ENCODE measurements at places on chromosomes 12 and 14.

DNA sequence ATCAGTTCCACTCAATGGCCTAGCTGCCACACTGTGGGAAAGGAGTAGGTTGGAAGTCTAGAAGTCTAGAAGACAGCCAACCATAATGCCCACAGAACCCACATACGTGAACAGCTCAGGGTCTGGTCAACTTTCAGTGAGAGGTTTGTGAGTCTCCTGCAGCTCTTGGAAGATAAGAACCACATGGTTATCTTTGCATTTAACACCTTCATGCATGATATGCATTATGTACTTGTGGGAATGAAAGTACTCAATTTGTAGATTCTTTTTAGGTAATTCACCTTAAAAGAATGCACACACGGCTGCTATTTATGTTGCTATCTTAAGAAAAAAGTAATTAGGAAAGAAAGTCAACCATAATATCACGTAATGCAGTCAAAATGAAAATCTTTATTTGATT is 126.7 kb downstream of the ESRRB start:
- DNase-seq: no peak

DNA sequence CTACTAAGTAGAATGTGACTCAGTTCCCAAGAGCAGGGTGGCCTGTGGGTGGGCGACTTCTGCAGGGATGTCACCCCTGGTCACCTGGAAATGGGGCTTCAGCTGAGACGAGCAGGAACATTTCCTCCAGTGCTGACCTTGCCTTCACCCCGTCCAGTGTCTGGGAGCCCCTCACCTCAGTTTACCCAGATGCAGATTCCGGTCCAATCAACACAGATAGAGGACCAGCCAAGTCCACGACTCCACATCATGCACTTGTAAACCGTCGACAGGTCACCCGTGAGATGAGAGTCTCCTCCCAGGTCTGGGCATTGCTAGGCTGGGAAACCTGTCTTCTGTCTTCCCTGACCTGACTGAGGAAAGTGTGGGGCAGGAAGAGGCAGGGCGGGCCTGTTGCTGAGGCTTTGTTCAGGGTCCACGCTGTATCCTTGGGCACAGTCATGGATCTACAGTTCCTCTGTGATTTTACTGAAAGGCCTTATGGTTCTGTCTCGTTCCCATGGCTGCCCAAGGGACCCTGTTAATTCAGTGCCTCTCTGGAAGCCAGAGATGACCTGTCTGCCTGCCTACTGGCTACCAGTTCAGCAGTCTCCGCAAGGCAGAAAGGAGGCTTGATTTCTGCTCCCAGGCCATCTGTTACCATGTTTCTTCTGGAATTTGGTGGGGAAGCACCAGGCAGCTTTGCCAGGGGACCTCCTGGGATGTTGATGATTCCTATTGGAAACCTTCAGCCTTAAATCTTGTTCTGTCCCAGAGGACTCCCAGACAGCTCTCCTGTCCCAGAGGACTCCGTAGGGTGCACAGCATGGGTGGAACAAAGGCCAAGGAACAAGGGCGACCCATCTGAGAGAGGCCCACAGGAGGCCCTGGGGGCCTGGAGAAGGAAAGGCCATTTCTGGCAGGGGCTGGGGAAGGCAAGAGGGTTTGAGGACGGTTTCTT is 288.5 kb upstream of the RTL1 start:
- no peak for DNase-seq

- DNase-seq: no peak
Measured at GRCh38 chr12:76537923-76538322, 21.6 kb downstream of the OSBPL8 start.

- peak; percentile 71 for DNase-seq
Measured at GRCh38 chr14:105537580-105538474, 11.4 kb downstream of the TMEM121 start.

GRCh38 chr12:54970741-54971140 is 13.8 kb downstream of the TESPA1 start:
- DNase-seq: no peak

DNA sequence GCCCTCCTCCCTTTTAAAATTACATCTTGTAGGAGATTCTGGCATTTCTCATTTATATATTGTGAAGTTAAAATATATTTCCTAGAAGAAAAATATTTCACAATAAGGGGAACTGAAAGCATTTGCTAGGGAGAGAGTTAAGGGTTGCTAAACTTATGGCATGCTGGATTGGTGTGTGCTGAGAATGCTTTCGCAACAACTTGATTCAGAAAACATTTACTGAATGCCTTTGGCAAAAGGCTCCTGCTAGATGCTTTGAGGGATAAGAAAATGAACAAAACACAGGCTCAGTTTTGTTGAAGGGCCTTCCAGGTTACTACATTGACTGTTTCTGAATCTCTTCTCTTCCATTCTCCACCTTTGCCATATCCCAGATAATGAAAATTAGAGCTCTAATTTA is 67.5 kb downstream of the DIP2B start:
- DNase-seq: no peak

GRCh38 chr12:114555451-114555850 is 128.5 kb downstream of the TBX3 start:
- DNase-seq: no peak

DNA sequence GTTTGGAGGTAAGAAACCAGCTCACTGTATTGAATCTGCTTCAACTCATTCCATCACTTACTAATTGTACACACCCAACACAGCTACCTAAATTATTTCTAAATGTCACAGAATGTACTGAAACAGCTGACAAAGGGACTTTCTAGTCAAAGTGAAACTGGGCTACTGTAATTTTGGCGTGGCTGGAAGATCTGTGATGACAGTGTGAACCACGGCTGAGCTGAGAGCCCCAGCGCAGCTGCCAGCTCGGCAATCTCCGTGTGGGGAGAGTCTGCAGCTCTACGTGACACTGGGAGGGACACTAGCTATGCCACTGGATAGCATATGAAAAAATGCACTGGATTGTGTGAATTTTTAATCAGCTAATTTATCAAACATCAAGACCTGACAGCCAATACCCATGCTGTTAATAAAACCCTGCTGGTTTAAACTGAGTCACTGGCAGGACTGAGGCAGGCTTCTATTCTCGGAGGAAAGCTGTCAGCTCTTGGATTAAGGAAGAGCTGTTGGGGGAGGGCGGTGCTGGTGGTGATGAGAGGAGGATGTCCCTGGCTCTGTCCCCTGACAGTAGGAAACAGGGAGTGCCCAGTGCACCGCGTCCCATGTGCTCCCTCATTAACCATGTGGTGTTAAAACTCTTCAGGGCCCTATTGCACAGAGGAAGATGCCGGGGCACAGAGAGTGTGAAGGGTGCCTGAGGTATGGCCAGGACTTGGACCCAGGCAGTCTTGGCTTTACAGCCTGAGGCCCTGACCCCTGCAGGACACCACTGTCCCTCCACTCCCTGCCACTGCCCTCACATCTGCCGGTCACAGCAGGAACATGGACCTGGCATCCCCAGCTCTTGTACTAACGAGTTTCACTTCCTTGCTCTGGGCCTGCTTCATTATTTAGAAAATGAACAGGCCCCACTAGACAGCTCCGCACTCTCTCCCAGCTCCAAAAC is 13.3 kb downstream of the SLC15A4 start:
- DNase-seq: no peak

DNA sequence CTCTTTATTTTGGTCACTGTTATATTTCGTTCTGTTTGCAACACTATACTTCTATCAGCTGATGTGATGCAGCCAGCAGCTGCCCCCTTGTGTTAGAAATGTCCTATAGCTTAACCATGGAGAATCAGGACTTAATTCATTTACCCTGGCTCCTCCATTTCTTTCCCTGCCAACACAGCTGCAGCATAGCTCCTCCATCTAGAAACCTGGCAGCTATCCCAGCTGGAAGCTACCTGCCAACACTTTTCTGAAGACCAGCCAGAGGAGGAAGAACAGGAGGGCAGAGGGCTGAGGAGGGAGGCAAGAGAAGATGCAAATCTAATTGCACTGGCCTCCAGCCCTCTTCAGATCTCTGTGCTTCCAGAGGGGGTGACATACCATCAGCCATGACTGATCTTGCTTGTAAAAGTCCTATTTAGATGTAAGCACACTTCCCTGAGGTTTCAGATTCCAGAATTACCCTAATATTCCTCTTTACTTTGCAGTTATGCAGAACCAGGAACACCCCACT is 156.8 kb upstream of the TMEM260 start:
- no peak for DNase-seq

GRCh38 chr14:53885136-53885640 is 71.4 kb downstream of the BMP4 start:
- DNase-seq: no peak

DNA sequence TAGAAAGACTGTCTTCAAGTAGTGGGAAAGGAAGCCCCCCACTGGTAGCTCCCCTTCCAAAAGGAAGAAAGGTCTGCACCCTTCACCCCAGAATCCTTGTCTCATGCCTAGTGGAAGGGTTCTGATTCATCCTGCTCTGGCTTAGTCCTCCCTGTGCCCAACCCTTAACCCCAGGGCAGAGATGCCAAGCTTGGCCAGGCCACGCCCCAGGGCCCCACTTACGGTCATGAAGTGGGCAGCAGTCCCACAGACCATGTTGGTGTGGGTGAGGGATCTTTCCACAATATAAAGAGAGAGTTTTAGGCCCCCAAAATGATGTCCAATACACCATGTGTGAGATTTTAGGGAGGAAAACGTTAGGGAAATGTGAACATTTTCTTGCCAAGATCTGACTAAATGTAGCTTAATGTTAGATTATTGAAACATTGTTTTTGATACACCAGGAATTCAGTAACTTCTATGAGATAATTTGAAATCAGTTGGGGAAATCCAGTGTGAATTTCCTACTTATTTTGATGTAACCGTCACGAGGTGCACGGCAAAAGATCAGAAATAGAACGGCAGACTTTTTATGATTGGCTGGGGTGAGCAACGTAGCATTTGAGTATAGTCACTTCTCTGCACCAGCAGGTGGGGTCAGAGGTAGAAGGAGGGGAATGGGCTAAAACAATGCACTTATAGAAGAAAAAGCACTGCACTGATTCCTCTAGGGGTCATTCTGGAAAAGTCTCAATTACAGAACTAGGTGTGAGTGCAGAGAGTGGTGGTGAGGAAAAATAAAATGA is 8.2 kb upstream of the SSPN start:
- DNase-seq: no peak

DNA sequence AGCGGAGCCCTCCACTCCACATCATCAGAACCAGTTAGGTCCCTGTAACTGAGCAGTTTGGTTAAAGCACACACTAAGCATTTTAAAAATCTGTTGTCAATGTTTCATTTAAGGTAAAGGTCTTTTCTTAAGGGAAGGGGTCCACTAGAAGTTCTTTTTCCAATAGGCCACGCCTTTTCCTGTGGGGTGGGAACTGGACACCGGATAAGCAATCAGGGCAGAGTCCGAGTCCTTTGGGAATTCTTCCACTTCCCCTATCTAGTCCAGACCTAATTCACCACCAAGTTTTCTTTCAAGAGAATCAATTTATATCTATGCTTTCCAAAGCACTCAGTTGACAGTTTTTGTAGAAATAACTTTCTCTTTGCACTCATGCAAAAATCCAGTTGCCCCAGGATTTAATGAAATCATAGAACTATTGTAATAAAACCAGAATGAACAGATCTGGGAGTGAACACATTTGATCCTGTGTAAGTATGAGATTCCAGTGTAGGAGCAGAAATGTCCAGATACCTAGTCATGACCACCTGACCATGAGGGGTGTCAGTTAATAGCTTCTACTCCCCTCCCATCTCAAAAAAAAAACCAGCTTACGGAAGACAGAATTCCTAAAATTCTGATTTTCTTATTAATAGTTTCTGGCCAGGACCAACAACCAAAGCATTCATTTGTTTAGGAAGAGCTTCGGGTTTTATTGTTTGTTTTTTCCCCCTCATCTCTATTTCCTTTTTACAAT is 11.7 kb downstream of the VPS37B start:
- no peak for DNase-seq

DNA sequence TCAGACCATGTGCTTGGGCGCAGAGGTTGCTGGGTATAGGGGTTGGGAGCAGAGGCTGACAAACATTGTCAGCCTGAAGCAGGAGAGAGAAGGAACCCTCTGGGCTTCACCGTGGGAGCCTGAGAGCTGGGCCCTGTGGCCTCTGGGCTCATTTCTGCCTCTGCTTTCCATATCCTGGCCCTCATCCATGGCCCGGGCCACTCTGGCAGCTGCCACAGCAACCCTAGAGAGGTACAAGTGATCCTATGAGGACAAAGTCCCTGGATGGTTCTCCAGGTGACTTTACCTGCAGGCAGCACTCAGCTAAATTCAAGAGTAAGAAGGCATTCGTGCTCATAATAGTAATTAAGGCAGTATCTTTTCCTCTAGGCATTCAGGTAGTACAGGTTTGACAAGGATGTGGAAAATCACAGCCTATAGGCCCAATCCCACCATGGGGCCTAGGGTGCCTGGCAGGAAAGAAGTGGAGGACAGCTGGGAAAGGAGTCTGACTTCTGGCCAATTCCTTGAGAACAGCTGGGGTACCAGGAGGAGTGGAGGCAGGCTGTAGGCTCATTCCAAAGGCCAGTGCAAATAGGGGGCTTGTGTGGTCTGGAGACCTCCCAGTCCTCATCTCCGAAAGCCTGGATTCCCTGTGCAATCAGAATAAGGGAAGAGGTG is 3.6 kb upstream of the TTC7B start:
- no peak for DNase-seq

DNA sequence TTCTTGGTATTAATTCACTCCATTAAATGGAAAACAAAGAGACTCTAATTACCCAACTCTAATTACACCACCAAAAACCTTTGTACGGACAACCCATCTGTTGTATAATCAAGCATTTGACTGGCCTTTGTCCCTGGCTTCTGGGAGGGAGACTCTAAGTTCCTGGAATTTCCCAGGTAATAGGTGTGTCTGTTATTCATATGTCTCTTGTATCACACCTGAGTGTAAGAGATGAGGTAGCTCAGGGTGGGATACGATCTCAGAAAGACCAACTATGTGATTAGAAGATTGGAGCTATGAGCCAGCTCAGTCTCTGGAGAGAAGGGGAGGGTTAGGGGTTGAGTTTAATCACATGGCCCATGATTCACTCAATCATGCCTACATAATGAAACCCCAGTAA is 94.7 kb upstream of the PLXNC1 start:
- DNase-seq: no peak

DNA sequence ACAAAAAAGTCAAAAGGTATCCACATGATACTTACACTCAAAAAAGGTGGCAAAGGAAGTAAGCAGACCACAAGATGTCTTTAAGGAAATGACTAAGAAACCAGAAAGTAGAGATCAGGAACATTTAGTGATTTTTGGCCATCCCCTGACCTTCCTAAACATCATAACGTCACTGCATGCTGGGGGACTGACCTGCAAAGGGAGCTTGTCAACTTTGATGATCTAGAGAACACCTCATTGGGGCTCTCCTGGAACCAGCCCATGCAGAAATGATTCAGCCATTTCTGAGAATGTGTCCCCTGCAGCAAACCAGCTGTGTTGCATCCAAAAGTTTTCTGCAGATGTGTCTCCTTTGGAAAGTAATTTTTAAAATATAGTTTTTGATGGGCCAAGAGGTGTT is 152.2 kb upstream of the RASSF8 start:
- no peak for DNase-seq

GRCh38 chr12:30243426-30243825 is 452.2 kb downstream of the IPO8 start:
- no peak for DNase-seq

- DNase-seq: no peak
Measured at GRCh38 chr14:106204063-106204462, 677.7 kb downstream of the TMEM121 start.

- DNase-seq: no peak
Measured at GRCh38 chr12:38903596-38903995, 1.8 kb downstream of the CPNE8 start.

- DNase-seq: no peak
Measured at GRCh38 chr12:76871082-76871481, 7.7 kb downstream of the CSRP2 start.

GRCh38 chr12:56129206-56129941 is 1.3 kb downstream of the ESYT1 start:
- DNase-seq: peak; percentile 61

All from activated naive CD4-positive, alpha-beta T cell treated with anti-CD3 and anti-CD28 coated beads, Interleukin-2, amount 50 U/mL, for 16 hours (primary cell).